ENCODE measurements at places on chromosomes 6 and 20.
A peak's percentile ranks its signal among the peaks of the same experiment; 100 is the strongest.

- no peak for DNase-seq
These were observed 13.0 kb downstream of the PI3 start for GRCh38 chr20:45187693-45188092.

DNA sequence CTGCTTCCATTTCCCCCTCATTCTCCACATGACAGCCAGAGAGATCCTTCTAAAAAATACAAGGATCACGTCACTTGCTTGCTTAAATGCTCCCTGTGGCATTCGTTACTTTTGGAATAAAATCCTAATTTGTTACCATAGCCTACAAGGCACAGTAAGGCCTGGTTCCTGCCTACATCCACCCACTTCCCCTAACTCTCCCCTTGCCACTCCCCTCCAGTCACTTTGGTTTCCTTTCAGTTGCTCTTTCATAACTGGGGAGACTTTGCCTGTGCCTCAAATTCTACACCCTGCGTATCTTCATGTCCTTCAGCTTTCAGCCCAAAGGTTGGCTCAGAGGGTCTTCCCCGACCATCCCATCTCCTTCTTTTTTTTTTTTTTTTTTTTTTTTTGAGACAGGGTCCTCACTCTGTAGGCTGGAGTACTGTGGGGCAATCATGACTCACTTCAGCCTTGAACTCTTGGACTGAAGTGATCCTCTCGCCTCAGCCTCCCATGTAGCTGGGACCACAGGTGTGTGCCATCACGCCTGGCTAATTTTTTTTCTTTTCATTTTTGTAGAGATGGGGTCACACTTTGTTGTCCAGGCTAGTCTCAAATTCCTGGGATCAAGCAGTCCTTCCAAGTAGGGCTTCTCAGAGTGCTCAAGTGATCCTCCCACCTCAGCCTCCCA lies 12.5 kb downstream of the ID1 start:
- DNase-seq: no peak

GRCh38 chr6:5422321-5422915 lies 161.1 kb downstream of the FARS2 start:
- DNase-seq: peak; percentile 4

GRCh38 chr6:155426408-155426945 lies 29.2 kb downstream of the NOX3 start:
- no peak for DNase-seq

DNA sequence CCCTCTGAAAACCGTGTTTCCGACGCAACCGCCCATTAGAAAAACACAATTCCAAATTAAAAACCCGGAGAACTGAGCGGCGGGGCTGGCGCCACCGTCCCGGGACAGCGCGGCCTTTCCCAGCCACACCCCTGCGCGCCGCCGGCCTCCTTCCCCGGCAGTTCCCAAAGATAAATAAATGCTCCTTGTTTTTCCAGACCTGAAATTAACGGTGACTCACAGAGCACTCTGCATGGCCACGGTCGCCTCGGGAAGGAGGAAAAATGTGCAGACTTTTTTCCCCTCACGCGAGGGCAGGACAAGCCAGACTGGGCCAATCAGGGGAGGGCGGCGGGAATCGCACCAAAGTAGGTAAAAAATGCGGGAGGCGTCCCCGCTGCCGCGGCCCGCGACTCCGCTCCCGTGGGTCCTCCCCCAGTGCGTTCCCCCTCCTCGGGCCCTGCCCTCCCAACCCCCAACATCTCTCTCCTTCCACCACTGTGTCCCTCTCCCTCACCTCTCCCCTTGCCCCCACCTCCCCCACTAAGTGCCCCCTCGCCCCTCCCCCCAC lies 828 bp upstream of the DSTN start:
- peak; percentile 4 for DNase-seq

DNA sequence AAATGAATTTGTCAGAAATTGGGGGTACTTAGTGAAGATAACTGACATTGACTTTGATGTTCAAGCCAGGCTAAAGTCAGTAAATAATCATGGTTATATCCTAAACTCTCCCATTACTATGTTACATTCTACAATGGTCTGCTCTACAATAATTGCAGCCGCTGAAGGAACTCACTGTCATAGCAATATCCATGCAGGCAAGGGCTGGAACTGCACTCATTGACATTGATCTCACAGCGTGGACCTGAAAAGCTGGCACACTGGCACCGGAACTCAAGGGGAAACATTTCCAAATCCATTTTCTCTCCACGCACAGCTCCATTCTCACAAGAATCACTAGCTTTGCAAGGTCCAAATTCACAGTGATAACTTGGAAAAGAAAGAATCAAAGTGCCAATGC lies 702.7 kb downstream of the EYS start:
- no peak for DNase-seq

- DNase-seq: no peak
These were observed 17.7 kb downstream of the CST8 start for GRCh38 chr20:23508449-23509229.

- no peak for DNase-seq
These were observed 10.0 kb upstream of the LATS1 start for GRCh38 chr6:149727793-149728498.

DNA sequence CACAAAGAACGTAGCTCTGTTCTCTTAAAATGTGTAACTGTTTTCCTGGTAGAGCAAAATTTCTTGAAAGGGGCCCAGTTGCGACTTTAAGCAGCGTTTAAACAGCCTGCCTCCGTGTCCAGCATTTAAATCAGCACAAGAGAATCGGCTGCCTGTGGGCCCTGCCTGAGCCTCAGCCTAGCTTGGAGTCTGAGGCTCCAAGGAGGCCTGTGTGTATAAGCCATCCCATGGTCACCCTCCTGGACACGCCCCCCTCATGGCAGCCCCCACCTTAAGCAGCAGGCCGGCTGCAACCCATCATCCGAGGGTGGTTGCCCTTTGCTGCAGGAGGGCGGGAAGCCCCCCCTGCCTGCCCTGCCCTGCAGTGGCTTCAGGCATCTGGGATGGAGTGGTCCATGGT lies 18.9 kb downstream of the SDCBP2 start:
- DNase-seq: no peak

GRCh38 chr6:44074439-44074812 lies 52.8 kb downstream of the MRPL14 start:
- DNase-seq: peak; percentile 50

GRCh38 chr20:48623906-48624265 lies 203.9 kb downstream of the PREX1 start:
- DNase-seq: no peak

- DNase-seq: no peak
These were observed 105.3 kb upstream of the KCNG1 start for GRCh38 chr20:51128198-51128597.

DNA sequence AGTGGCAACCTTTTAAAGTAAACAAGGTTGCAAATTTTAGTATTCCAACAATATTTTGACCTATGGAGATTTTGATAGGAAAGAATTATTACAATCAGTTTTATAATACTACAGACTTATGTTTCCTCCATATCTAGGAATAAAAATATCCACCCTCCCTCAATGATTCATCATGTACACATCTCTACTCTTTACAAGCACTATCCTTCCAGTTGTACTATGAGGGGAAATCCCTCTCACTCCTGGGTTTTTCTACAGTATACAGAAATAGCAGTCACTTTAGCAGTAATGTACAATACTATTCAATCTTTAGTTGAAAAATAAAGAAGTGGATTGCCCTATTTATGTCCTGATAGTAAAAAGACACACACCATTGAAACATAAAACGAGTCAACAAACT lies 46.3 kb upstream of the SCML4 start:
- no peak for DNase-seq

DNA sequence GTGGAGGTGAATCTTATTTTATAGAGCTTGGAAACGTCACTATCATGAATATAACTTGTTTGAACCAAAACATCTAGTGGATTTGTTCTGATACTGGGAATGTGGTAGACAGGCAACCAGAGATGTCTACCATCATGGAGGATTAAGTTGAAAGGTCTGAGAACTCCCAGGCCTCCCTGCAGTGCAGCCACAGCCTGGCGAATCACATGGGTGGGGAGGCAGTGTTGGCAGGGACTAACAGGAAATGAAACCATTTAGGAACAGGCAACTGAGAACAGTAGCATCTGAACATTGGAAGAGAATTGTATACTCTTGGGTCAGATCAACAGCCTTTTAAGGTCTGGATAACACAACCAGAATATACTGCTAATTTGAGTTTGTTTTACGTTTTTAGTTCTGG lies 22.3 kb upstream of the CEP162 start:
- no peak for DNase-seq

GRCh38 chr6:16267428-16268263 lies 29.3 kb downstream of the GMPR start:
- no peak for DNase-seq

DNA sequence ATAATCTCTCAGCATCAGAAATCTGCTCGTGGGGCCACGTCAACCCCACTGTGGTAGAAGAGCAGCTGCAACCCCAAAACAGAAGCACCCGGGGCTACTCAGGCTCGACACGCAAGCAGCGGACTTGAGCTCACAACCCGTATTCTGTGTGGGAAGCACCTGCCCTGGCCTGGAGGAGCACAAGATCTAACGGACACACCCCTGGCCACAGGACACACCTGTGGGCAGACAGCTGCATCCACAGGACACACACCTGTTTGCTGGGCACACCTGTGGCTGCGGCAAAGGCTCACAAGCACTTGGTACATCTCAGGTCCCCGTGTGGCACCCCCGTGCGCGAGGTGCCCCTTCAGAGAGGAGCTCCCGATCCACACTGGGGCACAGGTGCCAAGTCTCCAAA lies 36.5 kb downstream of the ZBTB46 start:
- no peak for DNase-seq

DNA sequence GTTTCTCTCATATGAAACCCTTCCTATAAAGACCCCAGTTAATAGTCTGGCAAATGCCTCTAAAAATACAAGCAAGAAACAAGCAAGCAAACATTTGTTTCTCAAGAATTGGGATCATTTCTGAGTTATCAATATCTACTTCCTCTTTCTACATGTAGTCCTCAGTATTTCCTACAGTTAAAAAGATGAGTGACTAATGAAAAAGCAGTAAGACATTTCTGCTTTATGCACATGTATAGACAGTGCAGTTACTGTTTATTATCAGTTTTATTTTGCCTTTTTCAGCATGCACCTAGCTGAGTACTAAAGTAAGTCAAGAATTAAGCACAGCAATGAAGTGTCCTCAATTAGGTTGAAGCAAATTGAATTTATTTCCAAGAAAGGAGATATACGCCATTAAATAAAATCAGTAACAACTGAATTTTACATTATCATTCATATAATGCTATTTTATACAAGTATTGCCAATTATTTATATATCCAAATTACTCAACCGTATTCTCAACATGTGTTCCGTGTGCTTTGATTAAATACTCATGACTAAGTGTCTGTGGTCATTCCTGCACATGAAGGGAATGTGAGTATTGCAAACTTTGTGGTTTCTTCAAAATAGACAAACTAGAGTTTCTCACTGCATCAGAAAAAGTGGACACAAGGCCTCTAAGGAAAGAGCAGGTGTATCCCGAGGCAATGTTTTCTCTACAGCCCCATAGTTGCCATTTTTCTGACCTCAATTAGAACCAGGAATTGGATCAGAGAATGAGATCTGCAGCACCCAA lies 159.3 kb upstream of the MARCKS start:
- DNase-seq: no peak

DNA sequence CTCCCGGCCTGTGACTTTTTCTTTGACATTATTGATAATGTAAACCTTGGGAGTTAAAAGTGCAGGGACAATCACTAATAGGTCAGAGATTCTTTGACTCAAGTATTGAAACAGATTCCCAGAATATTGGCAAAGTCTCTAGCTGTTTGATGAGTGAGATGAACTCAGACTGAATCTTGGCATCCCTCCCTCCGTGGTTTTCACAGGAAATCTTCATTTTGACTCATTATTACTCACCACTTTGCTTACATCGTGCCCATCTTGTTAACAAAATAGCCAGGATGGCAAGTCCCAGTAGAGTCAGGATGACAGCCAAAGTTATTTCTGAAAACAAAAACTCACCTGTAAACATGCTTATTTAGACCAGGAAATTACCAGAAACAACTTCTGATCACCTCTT lies 2.0 kb downstream of the TSBP1 start:
- DNase-seq: no peak

GRCh38 chr6:125931733-125932450 lies 24.7 kb upstream of the HINT3 start:
- DNase-seq: no peak

GRCh38 chr20:63553933-63554290 lies at the start of gene FNDC11:
FNDC11 (plus strand) TSS chr20:63554159; CDS start chr20:63555664, 1,505 bp downstream.
- DNase-seq: peak; percentile 50

GRCh38 chr6:153727885-153728284 lies 311.2 kb upstream of the OPRM1 start:
- no peak for DNase-seq

DNA sequence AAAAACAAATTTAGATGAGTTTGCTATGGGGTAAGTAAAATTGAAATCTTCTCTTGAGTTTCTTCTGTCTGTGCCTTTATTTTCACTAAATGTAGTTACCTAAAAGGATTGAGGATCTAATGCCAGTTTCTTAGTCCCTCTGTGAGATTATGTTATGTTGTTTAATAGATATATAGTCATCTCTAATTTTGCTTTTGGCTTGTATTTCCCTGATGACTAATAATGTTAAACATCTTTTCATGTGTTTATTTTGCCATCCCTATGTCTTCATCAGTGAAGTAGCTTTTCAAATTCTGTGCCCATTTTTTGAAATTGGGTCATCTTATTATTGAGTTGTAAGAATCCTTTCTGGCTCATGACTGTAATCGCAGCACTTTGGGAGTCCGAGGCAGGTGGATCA lies 13.7 kb downstream of the QRSL1 start:
- DNase-seq: no peak

DNA sequence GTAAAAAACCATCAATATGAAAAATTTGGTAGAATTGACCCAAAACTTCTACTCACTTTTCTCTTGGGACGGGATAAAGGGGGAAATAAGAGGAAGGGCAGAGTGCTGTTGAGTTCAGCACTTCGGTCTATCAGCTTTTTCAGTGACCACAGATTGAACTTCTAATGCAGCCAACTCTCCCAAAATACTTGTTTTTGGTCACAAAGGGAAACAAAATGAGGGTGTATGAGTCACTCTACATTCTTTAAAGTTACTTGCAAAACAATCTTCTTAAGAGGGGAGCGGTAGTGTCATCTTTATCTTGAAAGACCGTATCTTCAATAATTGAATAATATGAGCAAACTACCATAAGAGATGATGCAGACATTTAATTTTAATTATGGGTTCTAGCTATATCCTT lies 661.3 kb downstream of the CD109 start:
- no peak for DNase-seq

GRCh38 chr20:2124564-2125213 lies 23.1 kb downstream of the STK35 start:
- DNase-seq: no peak

GRCh38 chr6:15425947-15426346 lies 180.1 kb downstream of the JARID2 start:
- no peak for DNase-seq

DNA sequence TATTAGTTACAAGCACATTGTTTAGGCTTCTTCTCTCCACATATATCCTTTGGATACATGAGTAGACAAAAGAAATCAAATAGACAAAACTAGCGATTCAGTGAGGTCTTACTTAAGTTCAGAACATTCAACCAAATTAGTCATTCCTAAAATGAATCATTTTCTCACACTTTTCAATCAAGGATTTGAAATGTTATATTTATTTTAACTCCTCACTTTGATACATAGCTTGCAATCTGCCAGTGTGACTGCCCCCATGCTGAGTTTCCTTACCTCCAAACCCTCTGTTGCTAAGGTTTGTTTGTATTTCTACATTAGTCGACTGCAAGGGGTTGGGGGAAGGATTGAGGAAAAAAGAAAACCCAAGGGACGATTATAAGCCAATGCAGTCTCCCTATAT lies 3.5 kb upstream of the MOXD1 start:
- no peak for DNase-seq

GRCh38 chr6:40249935-40250334 lies 315.7 kb upstream of the MOCS1 start:
- DNase-seq: no peak

Data from stimulated activated CD4-positive, alpha-beta T cell treated with anti-CD3 and anti-CD28 coated beads, Interleukin-4, amount 100 ng/mL, for 4 hours (primary cell).